ENCODE measurements at places on chromosomes 2 and 18. TPM values are rescaled to one million over a fixed set of nuclear protein-coding genes. Genes with fewer than 3 reads are reported as not detected.

B3GNT7 gene
- under 0.01 TPM for total RNA-seq

SCG2 gene
- 7.1 TPM for total RNA-seq

ASB18 gene
- not detected for total RNA-seq

RGPD4 gene
- not detected for total RNA-seq

SAG gene
- not detected for total RNA-seq

ERMN gene
- total RNA-seq = 0.34 TPM

MARCO gene
- not detected for total RNA-seq

CLK1 gene
- total RNA-seq = 50.1 TPM

LRRC30 gene
- total RNA-seq = not detected
